GM13977 (cell line): ENCODE measurements at places on chromosomes 1 and 21.

DNA sequence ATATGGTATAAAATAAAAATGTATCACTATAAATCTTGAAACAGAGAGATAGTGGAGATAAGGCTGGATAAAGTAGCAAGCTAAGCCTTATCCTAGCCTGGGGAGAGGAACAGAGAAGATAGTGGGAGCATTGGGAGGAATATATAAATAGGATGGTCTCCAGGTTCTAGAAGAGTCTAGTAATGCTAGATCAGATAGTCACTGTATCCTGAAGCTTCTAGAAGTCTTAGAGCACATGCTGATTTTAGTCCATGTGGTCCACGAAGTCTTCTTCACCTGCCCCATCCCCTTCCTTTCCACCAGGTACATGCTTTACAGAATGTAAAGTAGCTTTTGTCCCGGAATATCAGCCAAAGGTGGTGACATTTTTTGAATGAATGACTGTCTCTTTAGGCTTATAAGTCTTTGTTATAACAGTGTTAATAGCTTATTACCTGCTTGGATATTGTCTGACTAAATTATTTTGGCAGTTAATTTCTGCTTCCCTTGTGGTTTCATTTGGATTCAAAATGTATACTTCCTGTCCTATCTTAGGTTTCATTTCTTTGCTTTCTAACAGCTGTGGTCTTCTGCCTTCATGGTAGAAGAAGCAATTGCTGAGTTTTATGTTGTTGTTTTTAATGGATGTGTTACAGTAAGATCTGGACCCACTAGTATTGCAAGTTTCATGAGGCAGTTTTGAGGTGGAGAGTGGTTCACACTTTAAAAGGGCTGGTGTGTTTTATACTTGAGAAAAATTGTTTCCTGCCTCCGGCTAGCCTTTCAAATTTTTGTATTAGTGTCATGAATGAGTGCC is 5.9 kb downstream of the SMG7 start:
- peak; percentile 22 for DNase-seq

DNA sequence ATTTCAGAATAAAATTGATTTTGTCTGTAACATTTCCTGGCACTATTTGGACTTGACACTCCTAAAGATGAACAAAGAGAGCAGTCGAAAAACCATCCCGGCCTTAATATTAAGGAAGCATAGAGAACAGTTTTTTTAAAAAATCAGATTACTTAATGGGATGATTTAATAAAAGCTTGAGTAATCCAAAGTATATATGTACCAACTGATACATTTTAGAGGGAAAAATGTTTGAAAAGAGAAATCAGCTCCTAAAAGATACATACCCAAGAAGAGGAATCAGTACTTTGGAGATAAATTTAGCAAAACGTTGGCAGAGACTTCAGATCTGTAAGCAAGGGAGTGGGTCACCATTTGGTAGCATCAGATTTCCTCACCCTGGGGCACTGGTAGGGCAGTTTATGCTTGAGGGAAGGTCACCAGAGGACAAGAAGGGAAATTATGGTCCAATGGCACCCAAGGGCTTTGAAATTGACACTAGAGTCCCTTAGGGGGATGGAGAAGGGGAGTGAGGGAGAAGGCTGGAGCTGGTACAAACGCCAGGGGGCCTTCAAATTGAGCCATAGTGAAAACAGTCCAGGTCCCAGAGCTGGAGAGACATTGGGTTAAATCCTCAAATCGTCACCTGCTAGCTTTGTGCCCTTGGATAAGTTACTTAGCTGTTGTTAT is 5.9 kb downstream of the SLAMF7 start:
- no peak for DNase-seq

DNA sequence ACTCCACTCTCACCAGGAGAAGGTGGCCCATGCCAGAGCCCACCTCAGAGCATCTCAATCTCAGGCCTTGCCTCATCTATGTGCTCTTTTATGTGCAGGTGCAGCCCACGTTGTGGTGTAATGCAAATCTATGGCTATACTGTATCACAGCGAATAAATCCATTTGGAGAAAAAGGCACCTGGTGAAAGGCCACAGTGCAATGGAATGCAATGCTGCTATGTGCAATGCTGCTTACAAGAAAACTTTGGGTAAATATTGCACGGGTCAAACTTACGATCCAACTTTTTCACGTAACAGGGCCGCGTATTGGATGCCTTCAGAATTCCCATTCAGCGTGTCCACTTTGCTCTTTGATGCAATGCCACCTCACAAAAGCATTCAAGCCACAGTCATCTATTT is 13.5 kb downstream of the ZBTB18 start:
- DNase-seq: no peak

DNA sequence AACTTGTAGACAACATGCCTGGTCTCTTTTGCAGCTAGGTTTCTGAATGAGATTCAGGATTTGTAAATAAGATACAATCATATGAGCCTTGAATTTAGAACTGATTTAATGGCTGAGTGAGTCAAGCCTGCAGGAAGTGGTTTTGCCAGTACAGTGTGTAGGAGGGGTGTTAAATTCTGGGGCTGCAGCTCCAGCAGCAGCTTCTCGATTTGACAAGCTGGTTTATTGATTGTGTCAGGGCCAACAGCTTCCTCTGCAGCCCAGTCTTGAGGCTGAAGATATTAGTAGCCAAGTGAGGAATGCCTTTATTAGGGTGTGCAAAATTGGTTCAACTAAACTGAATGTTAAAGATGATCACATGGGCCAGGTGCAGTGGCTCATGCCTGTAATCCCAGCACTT is 11.5 kb upstream of the PLA2G5 start:
- DNase-seq: peak; percentile 24

DNA sequence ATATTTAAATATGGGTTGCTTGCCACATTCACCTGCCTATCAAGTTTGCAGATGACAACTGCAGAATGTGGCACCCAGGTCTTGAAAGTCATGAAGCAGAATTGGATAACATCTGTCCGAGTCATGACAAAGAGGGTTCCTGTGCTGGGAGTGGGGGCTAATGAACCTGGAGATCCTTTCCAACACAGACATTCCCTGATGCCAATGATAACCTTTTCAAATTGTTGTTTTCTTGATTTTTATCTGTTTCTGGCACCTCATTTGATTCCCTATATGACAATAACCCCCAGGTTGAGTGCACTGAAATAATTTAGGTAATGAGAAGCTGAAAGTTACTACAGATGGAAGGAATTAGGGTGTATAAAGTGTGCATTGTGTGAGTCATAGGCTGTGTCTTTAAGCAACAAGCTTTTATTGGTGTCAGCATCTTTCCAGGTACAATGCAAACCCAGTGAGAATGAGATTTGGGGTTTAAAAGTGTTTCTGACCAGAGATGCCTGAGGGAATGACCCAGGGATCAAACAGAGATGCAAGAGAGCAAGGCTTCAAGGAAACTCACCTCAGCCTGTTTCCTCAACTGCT is 32.0 kb upstream of the IL10 start:
- DNase-seq: no peak

- DNase-seq: no peak
Observed at GRCh38 chr1:200862713-200863415, 9.9 kb upstream of the GPR25 start.

DNA sequence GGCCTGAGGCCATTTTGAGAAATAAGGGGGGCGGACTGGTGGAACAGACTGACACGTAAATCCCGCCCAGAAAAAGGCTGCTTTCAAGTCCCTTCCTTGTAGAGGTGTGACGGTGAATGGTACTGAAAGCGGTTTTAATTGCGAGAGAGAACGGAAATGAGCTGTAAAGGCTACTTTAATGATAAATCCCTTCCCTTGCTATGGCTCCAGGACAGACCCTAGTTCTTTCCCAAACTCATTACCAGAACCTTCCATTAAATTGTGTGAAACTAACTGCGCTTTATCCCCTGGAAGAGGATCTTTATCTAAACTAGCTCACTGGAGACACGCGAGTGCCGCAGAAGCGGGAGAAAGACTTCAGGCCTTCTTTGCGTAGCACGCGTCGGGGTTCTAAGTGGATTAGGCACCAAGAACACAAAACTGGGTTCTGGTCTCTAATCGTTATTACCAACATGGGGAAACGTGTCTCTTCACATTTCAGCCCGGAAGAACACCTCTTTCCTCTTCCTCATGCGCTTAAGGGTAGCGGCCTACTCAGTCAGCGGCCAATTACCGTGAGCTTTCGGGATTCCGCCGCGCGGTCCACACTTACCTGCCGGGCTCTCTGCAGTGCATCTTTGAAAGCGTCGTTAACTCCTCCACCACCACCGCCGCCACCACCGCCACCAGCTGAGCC is 441 bp downstream of the FUBP1 start:
- peak; percentile 79 for DNase-seq

DNA sequence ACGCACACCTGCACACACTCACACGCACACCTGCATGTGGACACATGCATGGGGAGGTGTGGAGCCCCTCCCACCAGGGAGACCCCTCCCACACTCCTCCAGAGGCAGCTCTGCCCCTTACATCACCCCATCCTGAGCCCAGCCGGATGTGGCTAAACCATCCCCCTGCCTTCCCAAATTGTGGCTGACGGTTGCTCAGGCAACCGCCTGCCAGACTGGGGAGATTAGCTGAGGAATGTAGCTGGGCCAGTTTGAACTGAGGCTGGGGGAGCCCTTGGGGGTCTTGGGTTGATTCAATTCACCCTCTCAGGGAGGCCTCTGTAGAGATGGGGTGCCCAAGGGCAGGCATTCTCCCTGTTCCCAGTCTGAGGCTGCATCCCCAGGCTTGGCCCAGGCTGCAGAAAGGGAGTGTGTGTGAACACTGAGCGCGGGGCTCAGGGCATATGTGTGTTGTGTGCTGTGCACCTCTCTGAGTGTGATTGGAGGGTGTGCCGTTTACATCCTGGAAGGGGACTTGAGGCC is 12.9 kb downstream of the PTPRU start:
- DNase-seq: no peak
